ENCODE measurements at places on chromosomes 5 and 9.

DNA sequence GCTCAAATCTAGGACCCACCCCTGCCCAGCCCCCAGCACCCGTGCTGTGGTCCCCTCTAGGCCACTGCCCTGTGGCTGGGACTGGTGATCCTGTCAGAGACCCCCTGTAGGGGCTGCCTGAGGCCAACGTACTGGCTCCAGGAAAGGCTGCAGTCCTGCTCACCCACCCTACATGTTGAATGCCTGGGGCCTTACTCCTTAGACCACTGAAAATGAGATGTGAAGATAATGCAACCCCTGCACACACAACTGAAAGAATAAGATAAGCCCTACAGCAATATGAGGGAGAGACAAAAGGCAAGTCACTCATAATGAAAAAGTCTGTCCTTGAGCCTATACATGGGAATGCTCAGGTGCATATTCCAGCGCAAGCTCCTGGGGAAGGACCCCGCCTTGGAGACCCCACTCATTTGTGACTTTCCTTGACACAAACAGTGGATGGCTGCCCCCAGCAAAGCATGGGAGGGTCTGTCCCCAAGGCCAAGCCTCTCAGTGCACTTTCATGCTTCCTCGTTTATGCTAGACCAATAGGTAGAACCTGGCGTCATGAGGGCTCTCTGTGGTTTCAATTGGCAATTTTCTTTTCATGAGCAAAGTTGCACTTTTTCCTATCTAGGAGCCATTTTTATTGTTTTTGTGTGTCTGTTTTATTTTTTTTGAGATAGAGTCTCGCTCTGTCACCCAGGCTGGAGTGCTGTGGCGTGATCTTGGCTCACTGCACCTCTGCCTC, 12.5 kb upstream of the WNK2 start:
- DNase-seq: no peak

DNA sequence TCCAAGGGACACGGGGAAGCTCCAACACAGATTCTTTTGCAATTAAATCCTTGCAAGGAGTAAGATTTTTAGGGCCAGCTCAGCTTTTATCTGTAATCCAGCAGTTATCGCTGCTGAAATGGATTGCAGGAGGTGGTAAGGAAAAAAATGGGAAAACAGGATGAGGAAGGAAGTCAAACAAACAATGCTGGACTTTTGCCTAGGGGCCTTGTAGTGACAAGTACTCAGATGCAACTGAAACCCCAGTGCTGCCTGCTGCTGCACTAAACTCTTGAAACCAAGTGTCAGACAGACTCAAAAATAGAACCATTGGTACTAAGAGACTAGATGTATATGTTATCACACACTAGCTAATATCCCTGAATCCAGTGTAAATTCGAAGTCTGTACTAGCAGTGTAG, 309.2 kb downstream of the CTNND2 start:
- DNase-seq: no peak

DNA sequence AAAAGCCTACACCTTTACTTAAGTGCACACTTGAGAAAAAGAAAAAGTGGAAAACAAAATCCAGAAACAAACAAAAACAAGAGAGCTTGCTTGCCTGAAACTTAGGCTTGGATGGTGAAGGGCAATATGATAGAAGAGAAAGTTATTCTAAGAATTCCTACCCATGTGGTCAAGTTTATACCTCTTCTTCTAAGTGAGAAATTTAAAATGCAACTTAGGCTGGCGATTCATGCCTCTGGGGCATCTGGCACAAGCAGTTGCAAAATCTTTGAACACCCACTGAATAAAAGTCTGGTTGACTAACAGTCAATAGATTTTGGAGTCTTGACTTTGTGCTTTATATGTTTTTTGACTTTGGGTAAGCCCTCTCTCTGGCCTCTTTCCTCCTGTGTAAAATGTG, 239.6 kb downstream of the KDM4C start:
- no peak for DNase-seq

DNA sequence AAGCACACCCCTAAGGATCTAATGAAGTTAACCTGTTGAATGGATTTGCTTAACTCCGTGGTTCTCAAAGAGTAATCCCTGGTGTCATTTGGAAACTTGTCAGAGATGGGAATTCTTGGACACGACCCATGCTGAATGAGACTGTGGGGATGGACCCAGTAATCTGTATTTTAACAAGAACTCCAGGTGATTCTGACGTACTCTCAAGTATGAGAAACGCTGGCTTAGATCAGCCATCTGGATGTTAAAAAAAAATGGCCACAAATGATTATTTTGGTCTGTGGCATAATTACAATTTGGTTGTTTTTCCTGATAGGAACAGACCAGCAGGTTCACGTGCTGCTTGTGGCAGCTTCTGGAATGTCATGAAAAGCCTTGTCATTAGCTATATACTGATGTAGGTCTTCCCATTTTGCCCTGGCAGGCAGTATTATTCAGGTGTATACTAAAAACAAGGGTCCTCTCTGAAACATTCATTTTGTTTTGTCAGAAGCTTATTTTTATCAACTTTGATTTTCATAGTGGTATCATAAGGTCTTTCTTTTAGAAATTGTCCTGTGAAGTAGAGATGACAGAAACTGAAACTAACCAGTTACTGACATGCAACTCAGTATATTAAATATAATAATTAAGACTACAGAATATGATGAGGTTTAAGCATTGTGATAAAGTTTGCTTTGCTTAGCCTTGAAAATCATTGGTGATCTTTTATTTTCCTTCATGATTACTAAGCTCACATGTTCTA, 15.4 kb downstream of the CPEB4 start:
- DNase-seq: no peak

- DNase-seq: no peak
Measured at GRCh38 chr9:127814619-127815511, 12.2 kb downstream of the FPGS start.

GRCh38 chr9:129343424-129344375, 165.6 kb upstream of the IER5L start:
- no peak for DNase-seq

DNA sequence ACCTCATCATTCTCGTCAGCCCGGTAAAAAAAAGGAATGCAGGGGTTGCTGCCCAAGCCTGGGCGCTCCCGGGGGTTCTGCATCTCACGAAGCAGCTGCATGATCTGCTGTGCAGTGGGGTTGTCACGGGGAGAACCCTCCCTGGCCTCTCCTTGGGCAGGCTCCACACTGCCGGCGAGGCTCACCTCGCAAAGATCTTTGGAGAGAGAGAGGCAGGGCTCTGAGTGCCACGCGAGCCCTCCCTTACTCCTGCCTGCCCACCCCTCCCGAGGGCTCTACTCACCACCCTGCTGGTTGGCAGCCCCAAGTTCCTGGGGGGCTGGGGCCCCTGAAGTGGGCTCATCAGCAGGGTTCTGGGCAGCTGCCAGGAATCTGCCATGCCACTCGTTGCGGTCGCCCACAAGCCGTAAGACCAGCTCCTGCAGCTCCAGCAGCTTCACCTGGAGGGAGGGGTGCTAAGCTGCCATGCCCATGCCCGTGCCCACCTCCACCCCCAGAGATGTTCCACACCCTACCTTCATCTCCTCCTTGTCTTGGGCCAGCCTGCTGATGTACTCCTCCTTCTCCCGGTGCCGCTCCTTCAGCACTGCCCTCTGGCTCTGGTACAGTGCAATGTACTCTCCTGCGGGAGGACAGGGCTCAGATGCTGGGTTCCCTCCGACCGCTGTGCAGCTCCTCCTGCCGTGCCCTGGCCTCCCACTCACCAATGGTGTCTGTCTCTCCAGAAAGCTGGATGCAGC, 18.6 kb downstream of the GOLGA2 start:
- no peak for DNase-seq

GRCh38 chr5:120463991-120464626, at the start of gene PRR16:
PRR16 (plus strand) TSS chr5:120464300.
- DNase-seq: peak; percentile 23

GRCh38 chr9:93600504-93600903, 24.1 kb downstream of the PHF2 start:
- DNase-seq: no peak

Measured in activated naive CD8-positive, alpha-beta T cell treated with anti-CD3 and anti-CD28 coated beads, Interleukin-2, amount 50 U/mL, for 24 hours (primary cell).